Activated gamma-delta T cell (primary cell): ENCODE measurements at places on chromosomes 11 and 22.

- no peak for DNase-seq
Measured at GRCh38 chr22:45579806-45580725, 77.4 kb downstream of the FBLN1 start.

GRCh38 chr22:50507421-50507990 lies at the start of gene LMF2:
LMF2 (minus strand) TSS chr22:50507702; CDS start chr22:50507675, 27 bp downstream.
- DNase-seq: peak; percentile 100

- DNase-seq: no peak
Measured at GRCh38 chr22:45207981-45208664, 32.6 kb downstream of the KIAA0930 start.

DNA sequence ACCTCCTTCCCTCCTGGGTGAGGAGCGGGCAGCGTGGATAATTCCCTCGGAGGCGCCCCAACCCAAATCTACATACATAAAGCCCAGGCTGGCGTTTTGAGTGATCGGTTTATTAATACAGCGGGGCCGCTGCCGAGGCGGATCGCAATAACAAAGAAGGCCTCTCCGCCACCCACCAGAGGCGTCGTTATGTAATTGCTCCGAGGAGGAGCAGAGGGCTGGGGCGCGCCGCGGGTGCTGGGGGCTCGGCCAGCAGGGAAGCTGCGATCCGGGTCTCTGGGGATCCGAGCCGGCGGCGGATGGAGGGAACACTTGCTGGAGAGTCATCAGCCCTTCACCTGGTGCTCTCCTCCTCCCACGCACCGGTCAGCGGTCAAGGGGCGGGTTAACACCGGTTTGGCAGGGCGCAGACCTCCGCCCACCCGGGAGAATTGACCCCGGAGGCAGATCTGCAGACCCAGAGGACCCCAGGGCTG lies 6.4 kb upstream of the TP53I11 start:
- no peak for DNase-seq

DNA sequence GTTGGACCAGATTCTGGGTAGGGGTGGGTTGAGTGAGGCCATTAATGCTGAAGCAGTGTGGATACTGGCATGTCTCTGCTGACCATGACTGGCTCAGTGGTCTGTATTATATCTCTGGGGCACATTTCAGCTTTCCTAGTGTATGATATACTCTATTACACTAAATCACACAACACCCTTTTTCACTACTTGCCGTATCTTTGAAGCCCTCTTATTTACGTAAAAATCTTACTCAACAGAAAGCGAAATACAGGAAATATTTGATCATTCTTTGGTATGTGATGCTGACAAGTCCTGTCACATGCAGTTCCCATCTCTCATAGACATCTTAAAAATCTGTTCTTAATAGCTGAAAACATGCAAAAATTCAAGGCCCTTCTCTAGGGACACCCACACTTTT lies 40.3 kb downstream of the OR5B17 start:
- DNase-seq: no peak

DNA sequence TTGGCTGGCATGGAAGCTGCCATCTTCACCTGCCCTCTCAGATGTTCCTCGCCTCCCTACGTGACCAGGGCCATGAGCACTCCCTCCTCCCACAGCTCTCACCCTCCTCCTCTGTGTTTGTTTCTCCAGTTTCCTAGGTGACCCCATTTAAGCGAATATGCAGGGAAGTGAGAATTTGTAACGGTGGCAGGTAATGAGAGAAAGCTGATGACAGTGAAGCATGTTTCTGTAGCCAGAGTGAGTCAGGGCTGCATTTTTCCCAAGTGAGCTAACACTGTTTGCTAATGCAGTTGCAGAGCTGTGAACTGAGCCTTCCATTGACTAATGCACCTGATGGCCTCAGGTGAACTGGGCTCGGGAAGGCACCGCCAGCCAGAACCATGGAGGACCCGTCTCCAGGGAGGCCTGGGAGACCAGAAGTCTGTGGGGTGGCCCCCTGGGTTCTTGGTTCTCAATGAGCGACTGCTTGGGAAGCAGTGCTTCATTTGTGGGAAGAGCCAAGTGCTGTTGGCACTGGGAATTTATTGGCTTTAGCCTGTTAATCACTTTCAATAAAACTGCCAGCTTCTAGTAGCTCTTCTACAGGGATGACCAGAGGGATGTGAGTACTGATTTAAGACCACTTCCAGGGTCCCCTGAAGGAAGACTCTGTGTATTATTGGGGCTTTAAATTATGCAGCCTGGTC lies 64.5 kb downstream of the BARX2 start:
- no peak for DNase-seq

- no peak for DNase-seq
Measured at GRCh38 chr11:8937159-8937558, 4.4 kb upstream of the C11orf16 start.

DNA sequence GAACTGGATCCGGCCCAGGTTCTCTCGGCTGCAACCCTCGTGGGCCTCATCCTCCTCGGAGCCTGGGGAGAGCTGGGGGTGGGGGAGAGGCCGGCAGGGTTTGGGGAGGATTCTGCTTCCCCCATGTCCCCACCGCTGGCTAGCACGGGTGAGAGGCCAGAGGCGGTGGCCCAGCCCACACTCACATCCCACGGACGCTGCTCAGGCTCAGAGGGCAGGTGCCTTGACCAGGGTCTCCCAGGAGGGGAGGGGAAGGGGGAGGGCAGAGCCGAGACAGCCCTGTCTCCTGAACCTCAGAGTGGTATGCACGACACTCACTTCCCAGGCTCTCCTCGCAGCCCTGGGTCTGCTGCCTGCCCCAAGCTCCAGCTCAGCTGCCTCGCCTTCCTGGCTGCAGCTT lies 19.6 kb downstream of the LRRC10B start:
- DNase-seq: no peak

GRCh38 chr22:26804911-26805539 lies 147.6 kb downstream of the MIAT start:
- no peak for DNase-seq

GRCh38 chr11:13358596-13359270 lies 81.1 kb downstream of the BMAL1 start:
- DNase-seq: no peak

DNA sequence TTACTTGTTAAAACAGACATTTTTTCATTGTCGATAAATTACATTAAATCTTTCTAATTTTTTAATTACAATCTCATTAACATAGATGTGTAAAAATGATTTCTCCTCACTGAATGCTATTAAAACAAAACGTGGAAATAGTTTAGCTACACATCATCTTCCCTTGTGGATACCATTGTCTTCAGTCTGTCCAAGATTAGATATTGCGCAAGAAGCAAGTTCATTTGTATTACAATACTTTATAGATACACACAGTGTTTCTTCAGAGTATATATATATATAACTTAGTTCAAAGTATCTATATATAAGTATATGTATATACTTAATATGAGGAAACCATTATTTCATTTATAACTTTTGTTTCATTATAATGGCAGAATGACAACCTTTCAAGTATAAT lies 883.3 kb upstream of the CNTN5 start:
- no peak for DNase-seq

DNA sequence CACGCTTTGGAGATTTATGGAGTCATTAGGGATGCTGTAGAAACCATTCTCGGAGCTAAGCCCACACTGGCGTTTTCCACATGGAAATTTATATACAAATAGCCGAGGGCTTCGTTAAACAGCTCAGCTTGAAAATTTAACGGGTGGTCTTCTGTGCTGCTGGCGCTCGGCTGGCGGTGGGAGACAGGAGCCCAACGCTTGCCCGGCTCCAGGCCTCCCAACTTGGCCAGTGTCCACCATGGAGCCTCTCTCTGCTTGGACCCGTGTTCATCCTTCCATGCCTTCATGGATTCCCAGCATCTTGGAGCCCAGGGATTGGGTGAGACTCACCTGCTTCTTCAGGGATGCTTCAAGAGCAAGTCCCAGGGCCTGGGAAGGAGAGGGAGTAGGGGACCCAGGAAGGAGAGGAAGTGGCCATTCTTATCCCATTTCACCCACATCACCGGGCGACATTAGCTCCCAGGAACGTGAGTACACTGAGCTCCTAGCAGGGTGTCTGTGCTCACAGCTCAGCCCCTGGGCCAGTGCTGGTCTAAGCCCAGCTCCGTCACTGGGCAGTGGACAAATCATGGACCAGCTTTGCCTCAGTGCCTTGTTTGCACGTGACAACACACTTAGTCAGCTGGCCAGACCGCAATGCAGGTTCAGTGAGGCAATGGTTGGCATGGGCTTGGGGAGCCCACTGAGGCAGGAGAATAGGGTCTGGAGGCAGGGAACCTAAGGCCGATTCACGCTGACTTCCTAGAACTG lies 944.3 kb downstream of the BRD1 start:
- DNase-seq: no peak

- no peak for DNase-seq
Measured at GRCh38 chr11:10483584-10483983, 28.5 kb downstream of the AMPD3 start.

DNA sequence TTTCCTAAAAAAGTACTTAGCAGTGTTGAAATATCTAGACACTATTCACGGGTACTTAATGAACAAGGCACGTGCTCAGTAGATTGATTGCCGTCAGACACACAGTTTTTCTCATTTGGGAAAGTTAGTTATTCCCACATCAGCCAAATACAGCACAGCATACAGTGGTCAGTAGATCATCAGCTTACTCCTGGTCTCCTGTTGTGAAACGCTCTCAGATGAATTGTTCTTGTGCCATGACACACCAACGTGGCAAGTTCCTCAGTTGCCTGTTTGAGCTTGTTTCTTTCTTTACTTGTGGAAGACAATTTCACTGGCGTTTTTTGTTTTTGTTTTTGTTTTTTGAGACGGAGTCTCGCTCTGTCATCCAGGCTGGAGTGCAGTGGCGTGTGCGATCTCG lies 8.6 kb downstream of the TAB1 start:
- DNase-seq: no peak

DNA sequence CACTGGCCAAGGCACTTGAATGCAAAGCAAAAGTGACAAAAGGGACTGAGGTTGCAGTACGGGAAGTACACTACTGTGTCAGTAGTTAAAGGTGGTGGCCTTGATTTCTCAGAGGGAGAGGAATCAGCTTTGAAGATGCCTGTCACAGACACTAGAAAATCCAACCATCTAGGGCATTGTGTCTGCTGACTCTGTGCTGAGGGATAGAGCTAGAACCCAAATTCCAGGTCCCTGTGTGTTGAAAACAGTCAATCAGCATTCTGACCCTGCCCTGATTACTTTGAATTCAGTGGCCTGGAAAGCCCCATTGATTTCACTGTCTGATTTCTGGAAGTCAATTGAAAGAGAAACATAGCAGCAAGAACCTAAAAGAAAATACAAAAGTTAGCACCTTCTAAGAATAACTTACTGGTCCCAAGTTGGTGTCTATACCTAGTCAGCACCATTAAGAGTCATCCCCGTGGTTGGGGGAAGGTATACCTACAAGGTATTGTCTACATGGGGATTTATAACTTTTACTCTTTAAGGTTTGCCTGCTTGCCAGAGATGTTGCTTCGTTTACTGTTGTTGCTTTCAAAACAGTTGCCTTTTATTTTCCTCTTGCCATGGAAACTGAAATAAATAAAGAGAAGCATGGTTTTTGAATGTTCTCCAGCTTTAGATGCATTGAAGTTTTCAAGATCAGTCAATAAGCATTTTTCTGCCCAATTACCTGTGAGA lies 97.3 kb downstream of the PDHX start:
- no peak for DNase-seq

GRCh38 chr11:26199331-26200095 lies 132.4 kb upstream of the ANO3 start:
- no peak for DNase-seq

DNA sequence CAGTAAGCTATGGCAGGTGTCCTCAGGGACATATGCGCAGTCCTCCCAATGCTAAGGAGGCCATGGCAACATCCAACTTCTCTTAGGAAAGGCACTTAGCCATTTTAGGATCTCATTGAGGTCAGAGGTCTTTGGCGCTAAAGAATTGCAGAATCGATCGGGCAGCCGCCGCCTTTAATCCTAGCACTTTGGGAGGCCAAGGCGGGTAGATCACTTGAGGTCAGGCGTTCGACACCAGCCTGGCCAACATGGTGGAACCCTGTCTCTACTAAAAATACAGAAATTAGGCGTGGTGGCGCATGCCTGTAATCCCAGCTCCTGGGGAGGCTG lies 1.2 kb upstream of the CHID1 start:
- no peak for DNase-seq

DNA sequence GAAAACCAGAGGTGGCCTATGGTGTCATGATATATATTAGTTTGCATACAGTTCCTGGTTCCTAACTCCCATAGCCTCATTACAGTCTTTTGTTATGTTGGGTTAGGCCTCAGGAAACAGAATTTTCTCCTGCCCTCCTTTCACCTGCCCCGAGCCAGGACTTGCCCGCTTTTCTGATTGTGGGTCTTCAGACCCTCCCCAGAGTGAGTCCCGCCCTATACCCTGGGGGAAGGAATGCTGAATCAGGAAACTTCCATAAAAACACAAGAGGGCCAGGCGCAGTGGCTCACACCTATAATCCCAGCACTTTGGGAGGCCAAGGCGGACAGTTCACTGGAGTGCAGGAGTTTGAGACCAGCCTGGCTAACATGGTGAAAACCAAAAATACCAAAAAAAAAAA lies 70.9 kb downstream of the SLC35F2 start:
- no peak for DNase-seq

DNA sequence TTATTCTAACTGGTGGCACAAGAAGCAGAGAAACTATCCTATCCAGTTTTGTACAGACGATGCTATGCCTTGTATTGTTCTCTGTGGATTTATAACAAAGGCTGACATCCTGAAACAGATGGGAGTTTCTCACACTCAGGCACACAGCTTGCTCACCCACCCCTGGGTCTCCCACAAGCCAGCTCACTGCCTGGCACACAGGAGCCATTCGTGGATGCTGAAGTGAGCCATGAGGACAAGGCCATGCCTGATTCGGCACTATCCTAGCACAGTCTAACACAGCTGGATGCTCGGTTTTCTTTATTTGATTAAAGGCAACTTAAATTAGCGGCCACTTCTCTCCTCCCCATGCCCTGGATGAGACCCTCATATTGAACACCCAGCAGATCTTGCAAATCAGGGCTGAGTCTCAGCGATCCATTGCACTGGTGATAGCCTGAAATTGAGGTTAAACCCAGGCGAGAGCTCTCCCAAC lies 25.7 kb upstream of the TMPRSS4 start:
- DNase-seq: no peak
